Ovary (tissue), 10 donors: ENCODE measurements at places on chromosomes 7 and 10. TPM values are rescaled to one million over a fixed set of nuclear protein-coding genes. Genes with fewer than 3 reads are reported as not detected.

- DNase-seq, result no peak
These were observed 11.7 kb upstream of the ARPC1B start for GRCh38 chr7:99362801-99363200.

- DNase-seq, result peak; percentile 9
These were observed 121.9 kb downstream of the SMURF1 start for GRCh38 chr7:99021941-99022560.

- DNase-seq, result no peak
These were observed 204.6 kb downstream of the ANKRD7 start for GRCh38 chr7:118429141-118429540.

ZNF365 gene
- total RNA-seq, result 1.6 TPM

- DNase-seq, result no peak
These were observed 153.9 kb upstream of the PFKP start for GRCh38 chr10:2913474-2913873.

GRCh38 chr10:8054494-8055407 is at the start of gene GATA3:
Gene GATA3 (plus strand): TSS chr10:8054688. CDS start chr10:8055656, 968 bp downstream.
- no peak for DNase-seq

DNA sequence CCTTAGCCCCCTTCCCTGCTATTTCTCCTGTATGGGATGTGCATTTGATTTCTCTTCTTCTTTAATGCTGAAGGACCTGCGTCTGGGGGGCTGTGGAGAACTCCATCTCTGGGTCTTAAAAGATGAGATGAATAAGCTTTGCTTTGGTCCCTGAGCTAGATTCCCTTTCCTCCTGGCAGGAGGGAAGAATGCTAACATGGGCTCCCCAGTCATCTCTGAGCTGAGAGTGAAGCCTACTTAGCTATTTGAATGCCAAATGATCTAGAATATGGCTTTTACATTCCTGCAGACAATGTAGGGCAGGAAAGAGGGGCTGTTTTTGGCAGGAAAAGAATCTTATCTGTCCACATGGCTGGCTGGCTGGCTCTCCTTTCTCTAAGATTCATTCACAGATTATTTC is 62.6 kb upstream of the EFCAB10 start:
- no peak for DNase-seq

- no peak for DNase-seq
These were observed 19.1 kb downstream of the DNAJB6 start for GRCh38 chr7:157355784-157356511.

DNA sequence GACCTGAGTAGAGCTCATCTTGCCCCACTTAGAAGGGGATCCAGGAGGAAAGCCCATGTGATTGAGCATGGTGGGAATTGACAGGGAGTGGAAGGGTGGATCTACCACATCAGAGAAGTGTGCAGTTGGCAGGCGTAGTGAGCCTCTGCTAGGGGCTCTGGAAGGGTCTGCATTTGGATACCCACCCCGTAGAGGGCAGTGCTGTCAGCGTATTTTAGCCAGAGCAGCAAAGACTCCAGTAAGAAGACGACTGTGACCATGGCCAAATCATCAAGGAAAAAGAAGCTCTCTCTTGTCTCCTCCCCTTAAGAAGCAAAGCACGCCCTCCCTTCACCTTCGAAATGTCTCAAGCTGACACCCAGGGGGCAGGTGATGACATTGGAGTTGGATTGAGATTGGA is 68.8 kb upstream of the INHBA start:
- DNase-seq, result no peak

DNA sequence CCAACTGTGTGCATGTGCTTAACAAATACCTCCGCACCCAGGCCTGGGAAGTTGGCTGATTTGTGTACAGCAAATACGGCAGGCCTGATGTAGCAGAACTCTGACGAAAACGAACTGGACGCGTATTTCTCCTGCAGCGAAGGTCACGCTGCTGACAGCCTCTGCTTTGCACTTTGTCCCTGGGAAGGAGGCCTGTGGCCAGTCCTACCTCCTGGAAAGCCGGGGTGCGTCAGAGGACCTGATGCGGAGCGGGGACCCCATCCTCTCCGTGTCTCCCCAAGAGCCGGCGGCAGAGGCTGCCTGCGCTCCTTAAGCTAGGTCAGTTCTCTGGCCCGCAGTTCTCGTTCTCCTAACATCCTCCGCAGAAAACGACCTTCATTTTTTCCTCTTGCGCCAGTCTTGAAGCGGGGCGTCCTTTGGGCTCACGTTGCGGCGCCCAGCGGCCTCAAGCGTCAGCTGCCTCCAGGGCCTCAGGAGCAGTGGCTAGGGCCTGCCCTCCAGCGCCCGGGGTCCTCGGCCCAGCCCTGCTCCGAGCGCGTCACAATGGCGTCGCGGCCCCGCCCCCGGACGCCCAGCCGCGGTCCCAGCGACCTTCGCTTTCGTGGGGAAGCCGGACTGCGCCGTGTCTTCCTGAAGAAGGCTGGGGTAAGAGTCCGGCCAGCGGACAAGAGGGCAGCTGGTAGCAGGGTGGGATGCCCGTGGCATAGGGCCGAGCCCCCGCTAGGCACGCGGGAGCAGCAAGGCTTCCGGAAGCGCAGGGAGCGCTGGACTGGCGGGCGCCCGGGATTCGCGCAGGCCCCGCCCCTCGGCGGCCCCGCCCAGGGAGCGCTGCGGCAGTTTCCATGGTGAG is at the start of gene ZNF487:
Gene ZNF487 (plus strand): TSS at position 821 of the 850 bp plus-strand sequence. CDS start 38,703 bp downstream, outside the sequence.
- peak; percentile 94 for DNase-seq

- no peak for DNase-seq
These were observed 230.5 kb upstream of the TMEM229A start for GRCh38 chr7:124263232-124263827.

DNA sequence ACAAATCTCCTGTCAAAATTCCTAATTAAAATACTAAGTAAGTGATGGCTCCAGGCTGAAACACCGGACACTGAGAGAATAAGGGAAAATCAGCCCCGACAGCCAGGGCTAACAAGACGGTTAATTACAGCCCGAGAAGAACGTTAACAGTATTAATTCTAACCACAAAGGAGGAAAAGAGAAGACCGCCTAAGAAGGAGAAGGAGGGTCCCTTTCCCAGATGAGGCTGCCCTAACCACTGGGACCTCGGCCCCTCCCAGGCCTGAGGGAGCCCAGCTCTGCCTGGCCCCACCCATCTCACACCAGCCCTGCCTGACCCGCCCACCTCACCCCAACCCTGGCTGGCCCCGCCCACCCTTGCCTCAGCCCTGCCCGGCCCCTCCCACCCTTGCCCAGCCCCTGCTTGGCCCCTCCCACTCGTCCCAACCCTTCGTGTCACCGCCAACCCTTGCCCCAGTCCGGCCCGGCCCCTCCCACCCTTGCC is 51.3 kb downstream of the PWWP2B start:
- DNase-seq, result no peak

DNA sequence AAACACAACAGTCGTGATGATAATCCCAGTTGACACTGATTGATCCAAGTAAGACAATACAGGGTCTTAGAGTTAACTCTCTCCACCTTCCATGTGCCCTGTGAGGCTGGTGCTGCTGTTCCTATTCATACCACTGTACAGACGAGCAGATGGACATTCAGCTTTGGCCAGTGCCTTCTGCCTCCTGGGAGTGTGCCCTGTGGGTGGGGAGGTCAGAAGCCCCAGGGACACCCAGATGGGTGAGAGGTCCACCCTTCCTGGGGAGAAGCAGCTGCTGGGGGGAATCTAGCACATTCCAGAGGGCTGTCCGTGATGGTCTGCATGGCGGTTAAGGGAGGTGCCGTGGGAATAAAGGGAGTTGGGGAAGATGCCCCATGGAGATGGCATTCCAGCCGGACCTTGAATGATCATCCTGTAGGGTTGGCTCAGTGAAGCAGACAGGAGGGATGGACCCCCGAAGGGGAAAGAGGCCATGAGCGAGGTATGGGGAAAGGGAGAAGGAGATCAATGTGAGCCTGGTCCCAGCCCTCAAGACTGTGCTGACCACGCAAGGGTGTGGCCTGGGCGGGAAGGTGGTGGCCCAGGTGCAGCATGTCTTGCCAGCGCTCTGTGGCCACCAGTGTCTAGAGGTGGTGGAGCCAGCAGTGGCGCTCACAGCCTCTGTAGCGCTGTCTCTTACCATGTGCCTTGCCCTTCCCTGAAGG is 74.0 kb downstream of the ADCY1 start:
- DNase-seq, result no peak

DNA sequence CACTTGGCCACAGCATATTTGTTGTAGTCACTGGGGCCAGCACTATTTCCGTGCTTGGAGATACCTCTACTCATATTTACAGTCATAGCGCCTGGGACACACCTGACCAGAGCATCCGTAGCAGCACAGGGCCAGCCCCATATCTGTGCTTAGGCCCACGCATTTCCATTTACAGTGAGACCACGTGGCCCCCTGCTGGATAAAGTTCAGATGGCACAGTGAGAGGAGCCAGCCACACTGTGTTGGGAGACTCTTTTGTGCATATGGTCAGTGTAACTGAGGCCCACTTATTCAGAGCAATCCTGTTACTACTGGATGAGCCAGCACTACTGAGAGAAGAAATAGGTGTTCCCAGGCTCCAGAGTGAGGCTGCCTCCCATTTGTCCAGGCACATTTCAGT is 455.3 kb downstream of the REEP3 start:
- DNase-seq, result no peak

HYAL4 gene
- not detected for total RNA-seq

DNA sequence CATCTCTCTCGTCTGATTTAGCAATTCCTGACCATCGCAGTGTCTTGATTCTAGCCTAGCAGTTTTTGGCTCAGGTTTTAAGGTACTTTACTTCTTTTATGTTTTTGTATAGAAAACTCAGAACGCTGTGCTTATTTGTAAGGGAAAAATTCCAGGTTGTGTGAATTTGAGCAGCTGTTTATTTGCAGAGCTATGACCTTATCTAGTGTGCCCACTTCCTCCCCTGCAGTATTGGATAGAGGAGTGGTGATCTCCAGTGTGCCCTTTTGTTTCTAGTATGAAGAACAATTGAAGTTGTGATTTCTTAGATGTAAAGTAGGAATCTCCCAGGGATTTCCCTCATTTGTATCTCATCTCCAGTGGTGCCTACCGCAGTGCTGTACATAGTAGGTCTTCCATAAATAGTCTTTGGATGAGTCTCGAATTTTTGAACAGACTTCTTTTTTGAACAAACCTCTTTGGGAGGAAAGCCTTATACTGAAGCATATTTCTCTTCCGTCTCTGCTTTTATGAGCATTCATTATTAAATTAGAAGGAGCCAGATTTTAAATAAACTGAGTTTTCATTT is 40.0 kb downstream of the GARS1 start:
- no peak for DNase-seq
